ENCODE measurements at places on chromosomes 6 and 20.

- DNase-seq, result no peak
These were observed 162.2 kb downstream of the NKAIN2 start for GRCh38 chr6:123965894-123966293.

- DNase-seq, result no peak
These were observed 33.1 kb downstream of the MDFI start for GRCh38 chr6:41671376-41671775.

DNA sequence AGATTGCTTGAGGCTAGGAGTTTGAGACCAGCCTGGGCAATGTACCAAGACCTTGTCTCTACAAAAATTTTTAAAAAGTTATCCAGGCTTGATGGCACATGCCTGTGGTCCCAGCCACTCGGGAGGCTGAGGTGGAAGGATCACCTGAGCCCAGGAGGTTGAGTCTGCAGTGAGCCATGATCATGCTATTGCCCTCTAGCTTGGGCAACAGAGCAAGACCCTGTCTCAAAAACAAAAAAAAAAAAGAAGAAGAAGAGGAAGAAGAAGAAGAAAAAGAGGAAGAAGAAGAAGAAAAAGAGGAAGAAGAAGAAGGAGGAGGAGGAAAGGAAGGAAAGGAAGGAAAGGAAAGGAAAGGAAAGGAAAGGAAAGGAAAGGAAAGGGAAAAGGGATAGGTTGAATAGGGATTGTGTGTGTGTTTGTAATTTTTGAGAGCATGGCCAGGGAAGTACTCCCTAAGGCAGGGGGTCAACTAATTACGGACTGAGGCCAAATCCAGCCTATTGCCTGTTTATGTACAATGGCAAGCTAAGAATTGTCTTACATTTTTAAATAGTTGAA is 43.0 kb upstream of the ZNF217 start:
- no peak for DNase-seq

DNA sequence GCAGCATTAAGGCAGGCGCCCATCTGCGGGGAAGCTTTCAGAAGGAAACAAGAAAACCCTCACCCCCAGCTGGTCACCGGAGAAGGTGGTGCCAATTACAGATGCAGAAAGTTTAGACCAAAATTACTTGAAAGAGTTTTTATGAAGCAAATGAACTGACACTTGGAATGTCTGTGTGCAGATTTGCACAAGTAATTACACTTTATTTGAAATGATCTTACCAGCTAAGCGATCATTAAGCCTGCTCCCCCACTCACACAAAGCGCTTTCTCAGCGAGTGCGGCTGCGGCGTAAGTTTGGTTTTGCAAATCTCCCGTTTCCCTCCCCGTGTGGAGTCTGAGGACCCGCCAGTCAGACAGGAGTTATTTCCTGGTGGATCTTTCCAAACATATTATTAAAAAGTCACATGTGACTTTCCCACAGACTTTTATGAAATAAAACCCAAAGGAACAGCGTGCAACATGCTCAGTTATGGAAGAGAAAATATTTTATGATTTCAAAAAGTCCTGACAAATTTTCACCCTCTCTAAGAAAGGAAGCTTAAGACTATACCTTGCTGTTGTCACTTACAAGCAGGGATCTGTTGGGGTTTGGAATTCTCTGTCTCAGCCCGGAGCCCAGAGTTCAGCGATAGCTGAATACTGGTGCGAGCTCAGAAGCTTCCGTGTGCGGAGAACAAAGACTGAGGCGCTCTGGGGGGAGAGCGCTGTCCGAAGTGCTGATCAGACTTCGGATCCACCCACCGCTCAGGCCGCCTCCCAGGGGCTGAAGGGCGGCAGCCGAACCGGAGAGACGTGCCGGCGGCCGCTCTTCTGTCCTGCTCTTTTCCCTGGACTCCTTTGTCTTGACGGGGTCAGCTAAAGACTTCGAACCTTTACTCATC is 2.7 kb upstream of the MYT1 start:
- no peak for DNase-seq

DNA sequence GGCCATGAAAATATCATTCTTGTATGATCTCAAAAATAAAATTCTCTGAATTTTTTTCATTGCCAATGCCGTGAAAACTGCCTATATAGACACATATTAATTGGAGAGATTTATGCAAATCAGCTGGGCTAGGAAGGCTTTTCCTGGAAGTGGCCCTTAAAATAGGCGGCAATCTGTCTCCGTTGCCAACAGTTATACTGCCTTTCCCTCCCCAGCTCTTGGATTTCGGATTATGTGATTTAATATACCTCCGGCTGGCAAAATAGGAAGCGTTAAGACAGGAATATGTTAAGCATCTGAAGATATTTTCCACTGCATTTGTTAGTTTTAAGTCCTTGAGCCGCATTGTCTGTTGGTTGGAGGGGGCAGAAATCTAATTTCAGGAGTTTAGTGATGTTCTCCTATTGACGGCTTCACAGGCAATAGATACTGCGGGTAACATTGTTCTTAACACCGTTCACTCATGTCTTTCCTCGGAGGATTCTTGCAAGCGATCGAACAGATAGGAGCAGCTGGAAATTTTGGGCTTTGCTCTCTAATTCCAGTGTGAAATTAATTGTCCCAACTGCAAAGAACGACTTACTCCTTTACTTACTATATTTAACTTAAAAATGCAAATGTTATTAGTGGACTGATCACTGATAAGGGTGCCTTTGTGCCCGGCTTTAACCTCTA is 113.3 kb downstream of the LINC00237 start:
- no peak for DNase-seq

DNA sequence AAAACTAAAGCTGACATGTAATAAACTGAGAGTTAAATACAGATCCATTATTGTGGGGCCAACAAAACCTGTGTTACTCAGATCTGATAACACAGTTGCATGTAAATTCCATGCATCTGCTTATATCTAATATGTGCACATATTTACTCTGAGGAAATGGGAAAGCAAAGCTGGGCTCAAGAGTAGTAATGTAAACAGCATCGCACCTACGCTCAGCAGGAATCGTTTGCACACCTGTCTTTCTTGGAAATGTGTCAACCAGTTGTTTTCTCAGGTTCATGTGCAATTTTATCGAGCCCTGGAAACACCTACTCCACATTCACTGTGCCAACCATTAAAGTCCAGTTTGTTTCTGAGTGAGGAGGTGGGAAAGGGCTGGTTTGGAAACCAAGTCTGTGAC is 80.3 kb upstream of the CNKSR3 start:
- DNase-seq, result no peak
